ENCODE measurements at places on chromosomes 3 and 15.

DNA sequence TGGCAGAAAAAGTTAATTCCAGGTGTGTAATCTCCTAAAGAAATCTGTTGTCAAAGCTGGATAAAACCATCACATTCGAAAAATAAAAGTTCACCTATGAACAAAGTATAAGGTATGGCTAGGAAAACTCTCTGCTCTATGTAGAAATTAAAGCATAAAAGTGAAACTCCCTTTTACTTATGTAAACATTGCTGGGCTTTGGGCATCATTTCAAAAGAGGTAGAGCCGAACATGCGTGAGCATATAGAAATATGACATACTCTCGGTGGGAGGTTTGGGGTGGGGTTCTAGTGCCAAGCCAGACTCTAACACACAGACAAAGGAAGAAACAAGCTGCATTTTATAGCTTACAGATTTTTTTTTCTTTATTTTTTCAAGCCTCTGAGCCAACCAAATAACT is 306.8 kb upstream of the ATP11B start:
- DNase-seq: no peak

DNA sequence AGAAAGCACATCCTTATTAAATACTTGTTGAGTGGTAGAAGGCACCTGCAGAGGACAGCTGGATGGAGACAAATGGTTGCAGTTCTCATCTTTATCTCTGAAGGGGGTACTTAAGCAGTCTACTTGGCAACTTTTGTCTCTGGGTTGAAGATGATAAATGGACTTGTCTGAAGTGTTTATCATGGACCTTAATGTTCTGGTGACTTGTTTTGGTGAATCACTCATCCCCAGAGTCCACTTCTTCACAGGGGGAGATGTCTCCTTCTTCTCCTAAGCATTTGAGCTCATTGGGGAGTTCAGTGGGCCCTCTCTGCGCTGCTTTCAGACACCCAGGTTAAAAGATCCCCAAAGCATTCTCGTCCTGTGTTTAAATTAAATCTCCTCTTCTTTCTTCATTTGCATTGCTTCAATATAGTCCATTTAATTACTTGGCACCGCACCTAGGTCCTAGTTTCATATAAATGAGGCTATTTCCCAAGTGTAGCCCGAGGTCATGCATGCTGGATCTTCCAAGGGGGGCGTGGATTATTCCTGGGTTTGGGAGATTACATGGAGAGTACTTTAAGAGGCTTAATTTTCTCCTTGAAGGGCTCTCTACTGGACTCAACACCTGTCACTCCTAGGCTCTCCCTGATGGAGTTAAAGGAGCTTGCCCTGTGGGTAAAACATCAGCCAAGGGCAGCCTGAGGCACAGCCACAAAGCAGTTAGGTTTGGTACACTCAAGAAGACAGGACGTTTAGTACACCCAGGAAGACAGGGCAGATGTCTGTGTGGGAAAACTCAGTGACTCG is 239.3 kb upstream of the C2CD4B start:
- DNase-seq: no peak

DNA sequence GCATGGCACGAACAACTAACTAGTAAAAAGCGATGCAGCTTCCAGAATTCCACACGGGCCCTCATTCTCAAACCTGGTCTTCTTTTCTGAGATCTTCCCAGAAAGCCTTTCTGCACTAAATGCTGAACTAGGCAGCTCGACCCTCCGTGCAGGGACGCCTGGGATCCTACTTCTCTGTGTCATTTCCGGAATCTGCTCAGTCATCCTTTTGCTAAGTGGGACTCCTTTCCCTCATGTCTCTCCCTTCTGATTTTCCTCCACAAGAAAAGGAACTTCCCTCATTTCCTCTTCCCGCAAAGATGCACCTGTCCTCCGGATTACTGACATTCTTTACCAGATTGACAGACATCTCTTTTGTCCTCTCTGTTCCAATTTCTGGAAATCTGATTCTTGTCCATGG is 9.2 kb upstream of the HES1 start:
- no peak for DNase-seq

- no peak for DNase-seq
Measured at GRCh38 chr3:101123081-101123480, 129.9 kb upstream of the ABI3BP start.

DNA sequence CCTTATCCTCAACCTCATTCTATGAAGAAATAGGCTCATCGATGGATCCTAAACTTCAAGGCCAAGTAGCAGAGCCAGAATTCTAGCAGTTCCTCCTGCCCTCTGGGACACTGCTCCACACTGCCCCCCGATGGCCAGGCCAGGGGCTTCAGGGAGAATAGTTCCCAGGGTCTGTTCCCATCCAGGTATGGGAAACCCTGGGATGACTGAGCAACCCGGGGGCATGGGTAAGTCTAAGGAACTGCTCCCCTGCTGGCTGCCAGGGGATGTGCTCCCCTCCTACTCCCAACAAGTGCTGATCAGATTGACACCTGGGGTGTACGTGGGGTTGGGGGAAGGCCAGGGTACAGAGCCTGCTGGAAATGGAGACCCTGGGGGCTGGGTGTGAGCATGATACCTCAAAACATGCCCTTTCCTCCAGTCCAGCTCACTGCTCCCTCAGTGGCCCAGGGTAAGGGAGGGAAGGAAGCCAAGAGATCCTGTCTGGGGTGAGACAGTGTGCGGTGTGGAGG is 7.6 kb downstream of the ULK3 start:
- peak; percentile 41 for DNase-seq

DNA sequence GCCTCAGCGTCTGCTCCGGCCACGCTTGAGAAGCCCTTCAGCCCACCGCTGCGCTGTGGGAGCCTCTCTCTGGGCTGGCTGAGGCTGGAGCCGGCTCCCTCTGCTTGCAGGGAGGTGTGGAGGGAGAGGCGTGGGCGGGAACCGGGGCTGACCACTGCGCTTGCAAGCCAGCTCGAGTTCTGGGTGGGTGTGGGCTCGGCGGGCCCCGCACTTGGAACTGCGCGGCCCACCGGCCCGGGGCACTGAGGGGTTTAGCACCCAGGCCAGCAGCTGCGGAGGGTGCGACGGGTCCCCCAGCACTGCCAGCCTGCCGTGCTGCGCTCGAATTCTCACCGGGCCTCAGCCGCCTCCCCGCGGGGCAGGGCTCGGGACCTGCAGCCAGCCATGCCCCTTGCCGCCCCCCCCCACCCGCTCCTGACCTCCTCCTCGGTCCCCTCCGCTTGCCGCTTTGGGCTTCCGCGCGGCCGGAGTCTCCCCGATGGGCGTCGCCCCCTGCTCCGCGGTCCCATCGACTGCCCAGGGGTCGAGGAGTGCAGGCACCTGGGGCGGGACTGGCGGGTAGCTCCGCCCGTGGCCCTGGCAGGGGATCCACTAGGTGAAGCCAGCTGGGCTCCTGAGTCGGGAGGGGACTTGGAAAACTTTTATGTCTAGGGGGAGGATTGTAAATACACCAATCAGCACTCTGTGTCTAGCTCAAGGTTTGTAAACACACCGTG is 106.7 kb downstream of the RAP2B start:
- DNase-seq: no peak

GRCh38 chr3:1734494-1735122 is 364.1 kb upstream of the CNTN4 start:
- no peak for DNase-seq

GRCh38 chr15:31365655-31366127 is 39.1 kb downstream of the KLF13 start:
- peak; percentile 78 for DNase-seq

- no peak for DNase-seq
Measured at GRCh38 chr3:58047826-58048225, 39.6 kb downstream of the FLNB start.

- DNase-seq: no peak
Measured at GRCh38 chr3:138442433-138442832, 8.0 kb downstream of the ESYT3 start.

DNA sequence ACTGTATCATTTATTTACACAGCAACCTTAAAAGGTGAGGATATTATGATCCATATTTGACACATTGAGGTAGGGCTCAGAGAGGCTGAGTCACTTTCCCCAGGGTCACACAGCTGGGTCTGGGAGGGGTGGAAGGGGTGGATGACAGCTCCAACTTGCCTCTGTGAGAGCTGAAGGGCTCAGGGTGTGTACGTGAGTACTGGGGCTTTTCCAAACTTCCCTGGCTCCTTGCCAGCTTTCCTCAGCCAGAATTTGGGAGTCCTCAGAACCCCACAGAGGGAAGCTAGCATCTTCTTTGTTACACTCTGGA is 58.3 kb upstream of the SLC6A11 start:
- DNase-seq: no peak

DNA sequence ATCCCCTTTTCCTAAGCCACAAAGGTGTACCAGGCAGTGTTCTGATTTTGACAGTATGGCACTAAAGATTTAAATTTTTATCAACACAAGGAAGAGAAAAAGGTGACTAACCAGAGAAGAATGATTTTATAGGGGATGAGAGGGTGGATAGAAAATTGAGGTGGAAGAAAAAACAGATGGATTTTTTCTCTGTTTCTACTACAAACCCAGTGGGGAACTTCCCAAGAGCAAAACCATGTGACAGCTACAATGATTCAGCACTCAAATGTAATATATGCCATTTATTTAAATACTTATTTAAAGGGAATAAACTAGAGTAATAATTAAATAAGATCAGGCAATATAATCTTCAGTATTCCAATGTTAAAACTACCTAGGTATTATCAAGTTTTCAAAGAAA is 11.1 kb downstream of the DCUN1D1 start:
- DNase-seq: no peak

GRCh38 chr15:62306851-62307504 is 141.9 kb upstream of the C2CD4B start:
- no peak for DNase-seq

- no peak for DNase-seq
Measured at GRCh38 chr3:94081884-94082283, 19.0 kb downstream of the NSUN3 start.

DNA sequence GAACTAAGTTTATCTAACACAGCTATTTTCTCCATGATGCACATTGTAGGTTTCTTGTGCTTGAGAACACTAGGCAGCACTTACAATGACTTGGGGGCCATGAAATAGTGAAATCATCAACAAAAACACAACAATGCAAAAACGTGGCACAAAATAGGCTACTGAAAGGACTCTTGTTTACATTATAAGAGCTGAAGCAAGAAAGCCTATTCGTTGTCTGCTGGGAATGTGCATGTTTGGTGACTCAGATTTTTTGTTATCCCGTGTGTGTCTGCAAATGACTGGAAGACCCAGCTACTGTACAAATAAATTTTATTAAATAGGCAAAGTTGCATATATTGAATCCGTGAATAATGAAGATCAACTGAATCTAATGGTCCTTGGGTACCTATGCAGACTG is 85.0 kb downstream of the TCF12 start:
- DNase-seq: no peak

GRCh38 chr15:70341566-70341965 is 243.8 kb upstream of the TLE3 start:
- no peak for DNase-seq

- no peak for DNase-seq
Measured at GRCh38 chr3:46122091-46122490, 86.0 kb downstream of the CCR1 start.

- no peak for DNase-seq
Measured at GRCh38 chr3:81967393-81967792, 205.9 kb upstream of the GBE1 start.

DNA sequence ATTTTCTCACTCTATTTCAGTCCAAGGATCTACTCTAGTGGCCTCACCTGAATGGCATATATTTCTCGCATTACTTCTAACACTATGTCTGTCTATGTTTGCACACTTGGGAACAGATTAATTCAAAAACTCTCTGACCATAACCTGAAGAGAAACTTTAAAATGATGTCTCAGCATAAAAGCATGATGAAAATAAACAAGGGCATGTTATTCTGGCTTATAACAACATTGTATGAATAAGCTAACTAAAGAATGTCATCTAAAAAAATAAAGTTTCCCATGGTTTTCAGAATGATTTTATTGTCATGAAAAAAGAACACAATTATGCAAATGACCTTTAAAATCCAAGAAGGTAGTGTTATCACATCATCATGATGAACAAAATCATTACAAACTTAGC is 85.5 kb upstream of the ROBO2 start:
- no peak for DNase-seq

- no peak for DNase-seq
Measured at GRCh38 chr3:120622870-120623726, 27.0 kb downstream of the NDUFB4 start.

DNA sequence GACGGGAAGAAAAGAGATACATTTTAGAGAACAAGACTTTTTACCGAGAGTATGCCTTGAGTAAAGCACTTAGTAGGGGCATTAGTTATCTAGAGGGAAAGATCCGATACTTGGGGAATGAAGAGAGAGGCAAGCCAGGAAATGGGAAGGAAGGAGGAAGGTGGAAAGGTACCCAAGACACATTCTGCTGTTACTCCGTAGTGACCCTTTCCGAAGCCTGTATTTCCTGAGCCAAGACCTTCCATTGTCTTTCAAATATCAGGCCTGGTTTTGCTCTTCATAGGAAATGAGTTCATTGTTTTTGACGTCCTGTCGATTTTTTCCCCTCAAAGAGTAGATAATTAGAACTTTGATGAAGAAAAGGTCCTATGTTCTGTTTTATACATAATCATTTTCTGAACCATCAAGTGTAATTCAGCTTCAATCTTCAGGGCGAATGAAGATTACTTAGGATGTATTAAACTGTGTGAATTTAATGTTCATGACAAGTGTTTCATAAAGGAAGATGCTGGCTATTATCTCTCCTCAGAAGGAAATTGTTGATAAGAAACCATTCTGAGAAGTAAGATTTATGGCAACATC is 95.7 kb downstream of the PPM1L start:
- DNase-seq: no peak

- no peak for DNase-seq
Measured at GRCh38 chr15:48802867-48803266, 8.0 kb downstream of the CEP152 start.

GRCh38 chr3:101119535-101119934 is 126.3 kb upstream of the ABI3BP start:
- DNase-seq: no peak

DNA sequence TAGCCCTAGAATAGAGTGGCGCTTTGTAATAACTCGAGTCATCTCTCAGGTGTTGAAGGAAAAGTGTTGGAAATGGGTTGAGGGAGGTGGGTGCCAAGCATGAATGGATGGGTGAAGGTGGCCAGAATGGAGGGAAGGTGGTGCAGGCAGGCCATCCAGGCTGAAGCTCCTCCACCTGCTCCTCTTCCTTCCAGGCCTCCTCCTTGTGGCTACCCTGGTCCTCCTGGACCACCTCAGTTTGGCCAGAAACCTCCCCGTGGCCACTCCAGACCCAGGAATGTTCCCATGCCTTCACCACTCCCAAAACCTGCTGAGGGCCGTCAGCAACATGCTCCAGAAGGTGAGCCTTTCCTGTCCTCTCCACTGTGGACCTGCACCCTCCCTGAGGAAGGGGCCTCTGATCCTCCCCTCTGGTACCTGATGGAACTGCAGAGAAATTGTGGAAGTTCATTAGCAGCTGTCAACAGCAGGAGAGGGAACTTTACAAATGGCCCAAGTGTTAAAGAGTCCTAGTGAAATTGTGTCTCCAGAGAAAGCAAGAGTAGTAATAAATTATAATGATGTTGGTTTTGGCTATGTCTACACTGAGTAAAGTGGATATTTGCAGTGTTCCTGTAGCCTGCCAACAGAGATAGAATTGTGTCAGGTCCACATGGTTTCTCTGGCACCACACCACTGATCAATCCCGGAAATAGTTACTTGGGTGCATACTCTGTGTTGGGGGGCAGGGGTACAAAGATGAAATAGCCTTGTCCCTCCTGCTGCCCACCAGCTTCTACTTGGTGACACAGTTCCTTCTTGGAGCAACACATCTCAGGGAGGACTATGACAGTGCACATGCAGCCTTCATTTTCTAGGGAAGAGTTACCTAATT is 1.6 kb downstream of the IL12A start:
- DNase-seq: no peak
